ENCODE measurements at places on chromosomes 1 and 21.
A peak's percentile ranks its signal among the peaks of the same experiment; 100 is the strongest.

- no peak for DNase-seq
Observed at GRCh38 chr1:160307118-160307791, 22.3 kb upstream of the PEX19 start.

- DNase-seq: no peak
Observed at GRCh38 chr21:38770660-38771059, 35.1 kb upstream of the ETS2 start.

- DNase-seq: no peak
Observed at GRCh38 chr1:116318897-116319296, 54.1 kb upstream of the ATP1A1 start.

- no peak for DNase-seq
Observed at GRCh38 chr1:204321665-204322064, 38.1 kb downstream of the PLEKHA6 start.

- no peak for DNase-seq
Observed at GRCh38 chr1:2045468-2046173, 4.6 kb upstream of the PRKCZ start.

- peak; percentile 70 for DNase-seq
Observed at GRCh38 chr1:167401260-167401873, 117.0 kb downstream of the CD247 start.

DNA sequence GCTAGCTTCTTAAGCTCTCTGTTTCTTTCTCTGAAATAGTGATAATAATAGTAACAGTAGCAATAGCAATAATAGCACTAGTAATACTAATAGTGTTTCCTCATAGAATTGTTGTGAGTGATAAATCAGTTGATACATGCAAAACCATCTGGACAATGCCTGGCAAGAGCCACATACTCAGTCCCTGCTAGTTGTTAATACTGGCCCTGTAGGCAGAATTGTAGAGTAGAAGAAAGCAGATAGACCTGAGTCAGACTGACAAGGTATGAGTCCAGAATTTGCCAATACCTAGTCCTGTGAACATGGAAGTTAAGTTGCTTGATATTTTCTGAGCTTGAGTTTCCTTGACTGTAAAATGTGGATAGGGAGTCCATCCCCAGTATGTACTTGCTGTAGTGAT lies 171.9 kb downstream of the C1orf21 start:
- DNase-seq: no peak

DNA sequence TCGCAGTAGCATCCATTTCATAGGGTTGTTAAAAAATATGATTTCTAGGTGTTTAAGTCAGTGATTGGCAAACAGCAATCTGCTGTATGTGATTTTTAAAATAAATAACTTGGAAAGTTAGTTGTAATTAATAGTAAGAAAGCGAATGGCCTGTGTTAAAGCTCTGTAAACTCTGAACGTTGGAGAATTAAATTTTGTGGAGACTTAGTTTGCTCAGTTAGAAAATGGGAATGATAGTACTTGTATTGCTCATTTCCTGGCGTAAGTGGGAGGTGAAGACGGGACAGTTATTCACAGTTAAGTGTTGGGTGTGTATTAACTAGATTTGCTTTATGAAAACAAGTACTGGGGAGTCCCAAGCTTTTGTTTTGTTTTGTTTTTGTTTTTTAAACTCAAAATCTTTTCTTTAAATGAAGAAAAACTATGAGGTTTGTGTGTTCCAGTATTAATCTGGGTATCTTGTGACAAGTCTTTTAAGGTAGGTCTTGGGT lies 995 bp downstream of the CACYBP start:
- DNase-seq: no peak

GRCh38 chr1:67371681-67372080 lies 58.5 kb downstream of the SERBP1 start:
- no peak for DNase-seq

DNA sequence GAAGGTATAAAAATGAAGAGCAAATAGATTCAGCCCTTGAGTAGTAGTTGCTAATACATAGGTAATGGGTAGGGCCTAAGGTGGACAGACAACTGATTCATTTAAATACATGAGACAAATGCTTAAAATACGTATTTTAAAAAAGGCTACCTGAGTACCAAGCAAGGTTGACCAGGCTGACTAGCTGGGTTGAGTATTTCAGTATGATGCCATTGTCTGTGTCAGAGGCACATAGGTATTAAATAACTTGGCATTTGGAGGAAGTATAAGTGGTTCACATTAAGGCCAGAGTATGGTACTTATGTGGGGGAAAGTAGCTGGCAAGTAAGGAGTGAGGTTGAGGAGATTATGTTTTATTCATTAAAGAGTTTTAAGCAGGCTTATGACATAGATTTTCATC lies 19.4 kb downstream of the NEK7 start:
- no peak for DNase-seq

DNA sequence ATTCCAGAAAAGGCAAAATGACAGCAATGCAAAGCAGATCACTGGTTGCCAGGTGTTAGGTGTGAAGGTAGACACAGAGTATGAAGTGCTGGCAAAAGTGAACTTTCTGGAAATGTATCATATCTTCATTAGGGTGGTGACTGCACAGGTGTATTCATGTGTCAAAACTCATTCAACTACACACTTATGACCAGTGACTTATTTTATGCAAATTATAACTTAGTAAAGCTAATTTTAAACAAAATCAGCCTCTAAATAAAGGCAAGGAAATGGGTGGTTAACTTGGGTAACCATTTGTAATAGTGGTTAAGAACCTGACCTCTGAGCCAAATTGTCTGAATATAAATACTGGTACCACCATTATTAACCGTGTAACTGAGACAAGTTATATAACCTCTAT lies 7.4 kb downstream of the COP1 start:
- DNase-seq: no peak

GRCh38 chr1:201226859-201227488 lies 36.4 kb downstream of the IGFN1 start:
- DNase-seq: peak; percentile 37

GRCh38 chr1:203131548-203132200 lies 4.1 kb downstream of the ADORA1 start:
- no peak for DNase-seq

DNA sequence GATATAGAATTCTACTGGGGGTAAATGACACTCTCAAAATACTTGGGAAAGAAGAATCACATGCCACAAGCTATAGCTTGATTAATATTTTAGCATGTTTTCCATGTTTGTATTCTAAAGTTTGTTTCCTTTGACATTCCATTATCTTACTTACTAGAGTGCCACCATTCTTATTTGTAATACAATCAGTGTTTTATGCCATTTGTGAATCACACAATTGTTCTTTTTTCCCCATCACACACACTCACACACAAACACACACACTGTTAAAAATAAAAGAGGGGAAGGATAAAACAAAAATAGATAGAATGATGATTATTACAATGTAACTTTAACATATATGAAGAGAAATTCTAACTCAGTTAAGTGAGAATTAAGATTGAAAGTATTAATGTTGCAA lies 16.0 kb upstream of the TEKT2 start:
- DNase-seq: no peak

- peak; percentile 68 for DNase-seq
Observed at GRCh38 chr1:24745711-24746413, 615 bp downstream of the CLIC4 start.

- no peak for DNase-seq
Observed at GRCh38 chr1:78284354-78284753, 206.4 kb upstream of the PTGFR start.

- DNase-seq: no peak
Observed at GRCh38 chr1:35316264-35316663, 47.8 kb downstream of the ZMYM4 start.

DNA sequence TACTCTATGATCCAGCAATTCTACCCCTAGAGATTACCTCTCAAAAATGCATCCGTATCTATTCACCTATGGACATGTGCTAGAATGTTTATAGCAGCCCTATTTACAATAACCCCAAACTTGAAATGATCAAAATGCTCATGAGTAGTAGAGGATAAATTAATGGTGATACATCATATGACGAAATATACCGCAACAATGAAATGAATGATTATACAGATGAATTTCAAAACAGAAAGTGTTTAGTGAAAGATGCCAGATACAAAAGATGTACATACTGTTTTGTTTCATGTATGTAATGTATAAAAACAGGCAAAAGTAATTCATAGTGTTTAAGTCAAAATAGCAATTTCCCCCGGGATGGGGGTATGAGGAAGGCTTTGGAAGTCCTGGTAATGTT lies 91.0 kb upstream of the CD55 start:
- DNase-seq: no peak

- DNase-seq: no peak
Observed at GRCh38 chr1:180581635-180582039, 22.9 kb downstream of the OVAAL start.

DNA sequence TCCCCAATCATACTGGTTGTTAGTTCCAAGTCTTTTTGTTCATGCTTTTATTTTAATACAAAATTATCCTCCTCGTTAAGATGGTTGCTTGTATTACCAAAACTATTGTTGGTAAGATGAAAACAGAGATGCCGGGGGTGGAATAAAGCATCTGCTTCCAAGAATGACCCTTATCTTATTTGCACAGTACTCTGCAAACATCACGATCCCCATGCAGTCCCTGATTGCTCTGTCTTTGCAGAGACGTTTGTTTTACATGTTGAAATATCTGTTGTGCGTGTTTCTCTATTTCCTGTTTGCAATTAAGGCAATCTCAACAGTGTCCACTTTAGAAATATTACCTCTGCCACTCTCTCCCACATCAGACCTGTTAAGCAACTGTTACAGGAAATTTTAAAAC lies 141.3 kb upstream of the NCAM2 start:
- DNase-seq: no peak

DNA sequence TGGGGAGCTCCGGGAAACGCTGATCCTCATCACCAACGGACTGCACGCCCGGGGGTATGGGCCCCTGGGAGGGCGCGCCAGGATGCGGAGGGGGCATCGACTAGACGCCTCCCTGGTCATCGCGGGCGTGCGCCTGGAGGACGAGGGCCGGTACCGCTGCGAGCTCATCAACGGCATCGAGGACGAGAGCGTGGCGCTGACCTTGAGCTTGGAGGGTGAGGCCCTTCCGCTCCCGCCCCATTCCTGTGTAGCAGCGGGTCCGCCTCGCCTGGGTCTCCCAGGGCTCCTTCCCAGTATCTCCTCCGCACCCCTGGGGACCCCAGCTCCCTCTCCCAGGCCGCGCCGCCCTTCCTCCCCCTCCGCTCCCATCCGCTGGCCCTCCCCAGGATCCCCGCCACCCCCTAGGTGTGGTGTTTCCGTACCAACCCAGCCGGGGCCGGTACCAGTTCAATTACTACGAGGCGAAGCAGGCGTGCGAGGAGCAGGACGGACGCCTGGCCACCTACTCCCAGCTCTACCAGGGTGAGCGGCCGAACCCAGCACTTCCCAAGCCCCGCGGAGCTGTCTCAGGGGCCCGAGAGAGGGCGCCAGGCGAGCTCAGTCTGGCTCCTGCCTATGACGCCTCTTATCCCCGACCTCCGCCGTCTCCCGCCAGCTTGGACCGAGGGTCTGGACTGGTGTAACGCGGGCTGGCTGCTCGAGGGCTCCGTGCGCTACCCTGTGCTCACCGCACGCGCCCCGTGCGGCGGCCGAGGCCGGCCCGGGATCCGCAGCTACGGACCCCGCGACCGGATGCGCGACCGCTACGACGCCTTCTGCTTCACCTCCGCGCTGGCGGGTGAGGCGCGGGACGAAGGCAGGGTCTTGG lies 5.0 kb downstream of the HAPLN2 start:
- peak; percentile 81 for DNase-seq

DNA sequence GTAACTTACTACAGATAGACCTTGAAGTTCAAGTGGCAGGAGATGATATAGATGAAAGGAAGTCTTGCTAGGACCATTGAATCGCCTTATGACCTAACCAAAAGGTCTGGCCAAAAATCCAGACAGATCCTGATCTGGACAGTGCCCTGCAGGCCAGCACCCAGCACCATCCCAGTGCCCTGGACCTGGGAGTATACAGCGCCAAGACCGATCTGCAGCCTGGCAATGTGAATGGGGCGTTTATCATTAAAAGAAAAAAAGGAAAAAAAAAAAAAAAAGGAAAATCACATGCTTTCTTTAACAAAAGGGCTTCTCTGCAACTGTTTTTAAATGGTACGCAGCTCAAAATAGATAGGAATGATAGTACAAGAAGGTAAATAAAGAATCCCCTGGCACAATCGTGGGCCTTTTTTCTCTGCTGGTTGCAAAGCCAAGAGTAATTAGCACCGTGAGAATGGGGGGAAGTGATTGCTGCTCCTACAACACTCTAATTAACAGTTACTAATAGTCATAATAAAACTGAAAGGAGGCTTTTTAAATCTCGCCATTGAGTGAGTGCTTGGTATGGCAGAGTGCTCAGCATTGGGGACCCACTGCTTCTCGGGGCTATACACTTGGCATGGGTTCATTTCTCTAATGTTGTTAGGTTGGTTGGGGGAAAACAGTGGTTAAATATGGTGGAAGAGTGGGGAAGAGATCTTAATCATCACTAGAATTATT lies 146.7 kb downstream of the KAZN start:
- no peak for DNase-seq

- DNase-seq: no peak
Observed at GRCh38 chr1:67674260-67675011, 10.6 kb upstream of the GADD45A start.

DNA sequence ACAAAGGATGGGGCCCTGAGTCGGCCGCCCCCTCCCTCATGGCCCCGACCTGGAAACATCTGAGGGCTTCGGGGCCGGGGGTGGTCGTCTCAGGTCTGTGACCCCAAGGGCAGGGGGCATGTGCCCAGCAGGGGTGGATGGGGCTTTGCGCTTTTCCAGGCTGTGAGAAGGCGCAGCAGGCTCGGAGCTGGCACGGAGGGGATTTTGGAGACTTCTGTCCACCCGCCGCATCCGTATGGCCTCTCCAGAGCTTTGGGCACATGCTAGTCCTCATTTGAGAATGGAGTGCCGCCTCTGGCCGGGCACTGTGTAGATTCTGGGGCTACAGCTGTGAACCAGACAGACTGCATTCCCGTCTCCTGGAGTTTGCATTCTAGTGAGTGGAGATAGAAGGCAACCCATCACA lies 66.1 kb upstream of the WNT4 start:
- no peak for DNase-seq

- DNase-seq: no peak
Observed at GRCh38 chr1:210232511-210233215, at the start of gene SERTAD4. Gene SERTAD4, plus strand, starts transcription at chr1:210232796. Its CDS starts 5,165 bp downstream, at chr1:210237961.

GRCh38 chr1:8394456-8395321 lies 76.8 kb downstream of the SLC45A1 start:
- DNase-seq: no peak

DNA sequence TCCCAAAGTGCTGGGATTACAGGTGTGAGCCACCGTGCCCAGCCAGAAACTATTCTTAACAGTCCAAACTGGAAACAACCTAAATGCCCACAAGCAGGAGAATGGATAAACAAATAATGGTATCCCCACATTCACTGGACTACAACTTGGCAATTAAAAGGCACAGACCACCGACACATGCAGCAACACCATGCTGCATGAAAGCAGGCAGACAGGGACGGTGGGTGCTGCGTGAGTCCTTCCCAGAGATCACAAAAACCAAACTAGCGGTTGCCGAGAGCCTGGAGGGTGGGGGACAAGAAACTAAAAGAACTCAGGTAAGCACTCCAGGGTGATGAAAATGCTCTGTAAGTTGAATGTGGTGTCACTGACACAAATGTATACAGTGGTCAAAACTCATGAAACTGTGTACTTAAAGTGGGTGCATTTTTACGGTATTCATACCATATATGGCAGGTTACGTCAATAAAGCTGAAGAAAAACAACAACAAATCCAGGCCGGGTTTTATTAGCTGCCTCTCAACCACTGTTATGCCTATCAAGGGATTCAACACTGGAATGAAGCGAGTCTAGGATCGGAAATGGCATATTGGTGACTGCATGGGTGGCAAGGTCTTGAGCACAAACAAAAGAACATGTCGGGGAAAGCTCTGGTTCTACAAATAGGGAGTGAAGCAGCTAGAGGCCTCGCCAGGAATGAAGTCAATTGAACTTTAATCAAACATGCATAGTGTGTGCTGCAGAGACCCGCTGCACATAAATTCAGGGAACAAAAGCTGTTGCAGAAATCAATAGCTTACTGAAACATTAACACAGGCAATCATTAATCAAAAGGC lies 52.4 kb downstream of the SLC45A1 start:
- no peak for DNase-seq

All from activated CD8-positive, alpha-beta memory T cell treated with anti-CD3 and anti-CD28 coated beads for 24 hours (primary cell).